ENCODE measurements at places on chromosomes 7 and 10. TPM values are rescaled to one million over a fixed set of nuclear protein-coding genes. Genes with fewer than 3 reads are reported as not detected.
A peak's percentile ranks its signal among the peaks of the same experiment; 100 is the strongest.

The COG5 gene
- 90.5 TPM for total RNA-seq

The GNAI1 gene
- 91.3 TPM for total RNA-seq

The PDSS1 gene
- 15.0 TPM for total RNA-seq

The CHCHD1 gene
- total RNA-seq = 51.3 TPM

The GPNMB gene
- 0.99 TPM for total RNA-seq

DNA sequence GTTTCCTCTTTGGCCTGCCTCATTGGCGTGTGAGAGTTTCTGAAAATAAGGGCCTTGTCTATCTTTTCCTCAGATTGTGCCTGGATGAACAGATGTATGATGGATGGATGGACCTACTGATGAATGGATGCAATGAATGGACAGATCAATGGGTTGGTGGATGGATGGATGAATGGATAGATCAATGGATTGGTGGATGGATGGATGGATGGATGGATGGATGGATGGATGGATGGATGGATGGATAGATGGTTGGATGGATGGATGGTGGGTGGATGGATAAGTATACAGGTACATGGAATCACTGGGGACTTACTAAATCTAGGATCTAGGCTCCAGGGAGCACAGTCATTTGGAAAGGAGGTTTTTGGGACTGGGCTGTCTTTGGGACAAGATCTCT lies 331.9 kb downstream of the GRID1 start:
- H3K27me3 ChIP-seq = no peaks in the 10 kb centered on the region
- no peaks in the 10 kb centered on the region for H3K4me1 ChIP-seq
- H3K36me3 ChIP-seq = no peaks in the 10 kb centered on the region
- H3K4me3 ChIP-seq = no peak overlapping the region
- no peak for DNase-seq
- H3K27ac ChIP-seq = no peak overlapping the region

DNA sequence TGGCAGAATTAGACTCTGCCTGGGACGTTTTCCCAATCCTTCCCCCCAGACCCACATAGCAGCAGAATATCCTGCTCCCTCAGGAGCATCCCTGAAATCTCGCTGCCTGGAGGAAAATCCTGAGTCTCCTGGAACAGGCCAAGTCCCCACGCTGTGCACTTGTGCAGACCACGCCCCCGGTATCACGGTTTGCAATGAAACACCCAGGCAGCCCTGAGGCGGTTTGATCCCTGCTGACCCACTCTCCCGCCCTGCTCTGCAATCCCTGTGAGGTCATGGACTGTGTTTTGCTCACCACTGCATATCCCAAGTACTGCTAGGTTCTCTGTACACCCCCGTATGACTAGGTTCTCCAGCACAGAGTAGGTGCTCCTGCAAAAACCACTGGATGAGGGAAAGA lies 411.8 kb upstream of the MGMT start:
- H3K27me3 ChIP-seq = no peaks in the 10 kb centered on the region
- H3K4me3 ChIP-seq = no peak overlapping the region
- no peak overlapping the region for H3K27ac ChIP-seq
- peaks cover 20% of the 10 kb centered on the region for H3K4me1 ChIP-seq
- DNase-seq = no peak
- H3K36me3 ChIP-seq = no peaks in the 10 kb centered on the region

- peak; percentile 41 for DNase-seq
- no peaks in the 10 kb centered on the region for H3K36me3 ChIP-seq
- H3K4me1 ChIP-seq = peaks cover 18% of the 10 kb centered on the region
- no peak overlapping the region for H3K27ac ChIP-seq
- H3K27me3 ChIP-seq = no peaks in the 10 kb centered on the region
Observed at GRCh38 chr10:128062331-128062880, 63.8 kb downstream of the MKI67 start.

- H3K4me3 ChIP-seq = no peak overlapping the region
- H3K36me3 ChIP-seq = no peaks in the 10 kb centered on the region
- H3K27me3 ChIP-seq = no peaks in the 10 kb centered on the region
- H3K27ac ChIP-seq = no peak overlapping the region
- no peaks in the 10 kb centered on the region for H3K4me1 ChIP-seq
- DNase-seq = no peak
Observed at GRCh38 chr7:117916309-117916708, 43.1 kb upstream of the CTTNBP2 start.

DNA sequence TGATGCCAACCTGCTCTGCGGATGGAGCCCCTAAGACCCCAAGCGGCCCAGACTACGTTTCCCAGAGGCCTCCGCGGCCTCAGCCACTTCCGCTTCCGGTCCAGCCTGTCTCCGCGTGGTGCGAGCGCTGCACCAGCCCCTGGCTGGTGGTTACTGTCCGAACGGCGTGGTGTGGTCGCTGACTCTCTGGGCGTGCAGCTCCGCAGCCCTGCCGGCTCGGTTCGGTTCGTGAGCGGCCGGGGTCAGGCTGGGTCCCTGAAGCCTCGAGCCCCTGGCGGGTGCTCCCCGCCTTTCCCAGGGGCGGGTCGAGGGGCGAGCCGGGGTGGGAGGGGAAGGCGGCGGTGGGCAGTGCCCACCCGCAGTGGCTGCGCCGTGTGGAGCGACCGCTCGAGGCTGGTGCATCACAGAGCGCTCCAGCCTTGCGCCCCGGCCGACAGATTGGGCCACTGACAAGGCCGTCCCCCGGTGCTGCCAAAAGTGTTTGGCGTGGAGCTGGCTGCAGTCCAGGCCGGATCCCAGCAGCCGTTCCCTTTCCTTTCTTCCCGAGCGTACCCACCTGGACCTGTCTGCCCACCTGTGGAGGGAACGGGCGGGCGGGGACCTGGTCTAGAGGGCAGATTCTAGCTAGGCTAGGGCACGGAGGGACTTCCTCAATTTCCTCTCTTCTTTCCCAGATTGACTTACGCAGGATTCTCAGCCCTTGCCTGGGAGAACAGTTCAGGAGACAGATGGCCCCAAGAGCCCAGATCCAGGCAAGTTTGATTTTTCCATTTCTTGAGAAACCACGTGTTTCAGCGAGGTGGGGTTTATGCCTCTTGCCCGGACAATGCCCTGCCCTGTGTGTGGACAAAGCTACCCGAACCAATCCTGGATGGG lies at the start of gene ZNF485:
ZNF485 (plus strand) TSS at position 116 of the 876 bp plus-strand sequence; CDS start at position 729, 613 bp downstream.
- DNase-seq = peak; percentile 81
- H3K27ac ChIP-seq = no peak within 1 kb of the TSS
- H3K4me1 ChIP-seq = peaks cover 8% of the 10 kb centered on the region

DNA sequence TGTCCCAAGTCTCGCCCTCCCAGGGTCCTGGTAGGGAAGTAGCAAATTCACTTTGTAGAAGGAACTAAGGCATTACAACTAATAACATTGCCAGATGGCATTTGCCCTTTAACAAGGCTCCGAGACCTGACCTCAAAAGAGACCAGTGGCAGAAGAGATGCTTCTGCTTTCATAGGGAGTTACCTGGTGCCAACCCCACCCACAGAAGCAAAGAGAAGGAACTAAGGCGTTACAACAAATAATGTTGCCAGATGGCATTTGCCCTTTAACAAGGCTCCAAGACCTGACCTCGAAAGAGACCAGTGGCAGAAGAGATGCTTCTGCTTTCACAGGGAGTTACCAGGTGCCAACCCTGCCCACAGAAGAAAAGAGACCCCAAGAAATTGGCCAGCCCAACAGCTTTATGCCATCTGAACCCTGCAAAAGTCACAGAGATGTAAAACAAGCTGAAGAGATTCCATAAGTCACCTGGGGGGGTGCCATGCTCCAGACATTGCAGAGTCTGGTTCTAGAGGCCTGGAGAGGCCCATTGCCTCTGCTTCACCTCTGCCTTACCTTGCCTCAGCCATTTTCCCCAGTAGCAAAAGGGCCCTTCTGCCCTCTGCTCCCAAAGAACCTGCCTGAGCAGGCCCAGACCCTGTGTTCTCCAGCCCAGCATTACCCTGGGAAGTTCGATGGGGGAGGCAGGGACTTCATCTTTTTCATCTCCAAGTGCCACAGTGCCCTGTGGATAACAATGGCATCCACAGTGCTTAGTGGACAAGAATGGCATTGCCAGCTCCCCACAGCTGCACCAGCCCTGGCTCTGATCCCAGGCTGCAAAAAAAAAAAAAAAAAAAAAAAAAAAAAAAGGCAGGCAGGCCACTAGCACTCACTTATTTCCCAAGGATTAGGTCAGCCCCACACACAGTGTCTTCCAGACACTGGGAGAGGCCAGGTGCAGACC lies 179.5 kb upstream of the PLXNA4 start:
- no peak for DNase-seq
- H3K27ac ChIP-seq = no peak overlapping the region
- H3K4me3 ChIP-seq = no peak overlapping the region

- no peaks in the 10 kb centered on the region for H3K36me3 ChIP-seq
- no peak for DNase-seq
- H3K4me1 ChIP-seq = no peaks in the 10 kb centered on the region
- no peaks in the 10 kb centered on the region for H3K27me3 ChIP-seq
Observed at GRCh38 chr10:95706573-95706972, 12.8 kb upstream of the TCTN3 start.

DNA sequence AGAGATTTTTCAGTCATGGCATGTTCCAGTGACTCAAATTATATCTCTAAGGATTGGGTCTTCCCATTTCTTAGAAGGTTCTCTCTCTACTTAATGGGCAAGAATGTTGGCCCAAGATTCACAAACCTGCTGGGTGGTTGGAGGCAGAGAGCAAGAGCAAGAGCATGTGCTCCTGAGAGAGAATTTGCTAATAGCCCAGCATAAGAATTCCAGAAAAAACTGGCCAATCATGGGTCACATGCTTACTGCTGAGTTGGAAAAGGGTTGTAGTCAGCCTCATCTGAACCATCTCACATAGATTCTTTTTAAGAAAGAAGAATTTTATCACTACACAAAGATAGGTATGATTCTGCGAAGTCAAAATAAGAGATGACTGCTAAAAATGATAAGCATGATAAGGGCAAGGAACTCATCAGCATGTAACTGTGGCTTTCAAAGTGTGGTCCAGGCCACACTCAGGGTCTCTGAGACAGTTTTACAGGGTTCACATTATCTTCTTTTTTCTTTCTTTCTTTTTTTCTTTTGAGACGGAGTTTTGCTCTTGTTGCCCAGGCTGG lies 8.2 kb upstream of the VCL start:
- H3K27ac ChIP-seq = no peak overlapping the region
- H3K4me1 ChIP-seq = peaks cover 2% of the 10 kb centered on the region
- no peak overlapping the region for H3K4me3 ChIP-seq
- H3K36me3 ChIP-seq = no peaks in the 10 kb centered on the region

DNA sequence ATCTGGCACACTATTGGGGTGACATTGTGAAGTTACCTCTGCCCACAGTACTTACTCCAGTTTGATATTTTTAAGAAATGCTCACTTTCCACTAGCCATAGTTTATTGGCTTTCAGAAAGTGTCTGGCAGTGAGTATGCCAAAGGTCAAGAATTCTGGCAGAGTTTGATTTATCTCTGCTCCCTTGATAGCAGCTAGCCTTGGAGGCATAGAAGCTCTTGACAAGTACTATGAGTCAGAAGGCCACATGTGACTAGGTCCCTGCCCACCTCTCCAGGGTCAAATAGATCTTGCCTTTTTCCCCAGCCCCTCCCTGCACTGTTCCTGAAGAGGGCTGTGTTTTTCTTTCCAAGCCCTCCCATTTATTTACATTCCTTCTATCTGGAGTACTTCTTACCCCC lies 202.2 kb downstream of the AUTS2 start:
- no peaks in the 10 kb centered on the region for H3K36me3 ChIP-seq
- H3K27ac ChIP-seq = no peak overlapping the region
- H3K27me3 ChIP-seq = no peaks in the 10 kb centered on the region
- H3K4me1 ChIP-seq = no peaks in the 10 kb centered on the region
- DNase-seq = no peak
- H3K4me3 ChIP-seq = no peak overlapping the region

DNA sequence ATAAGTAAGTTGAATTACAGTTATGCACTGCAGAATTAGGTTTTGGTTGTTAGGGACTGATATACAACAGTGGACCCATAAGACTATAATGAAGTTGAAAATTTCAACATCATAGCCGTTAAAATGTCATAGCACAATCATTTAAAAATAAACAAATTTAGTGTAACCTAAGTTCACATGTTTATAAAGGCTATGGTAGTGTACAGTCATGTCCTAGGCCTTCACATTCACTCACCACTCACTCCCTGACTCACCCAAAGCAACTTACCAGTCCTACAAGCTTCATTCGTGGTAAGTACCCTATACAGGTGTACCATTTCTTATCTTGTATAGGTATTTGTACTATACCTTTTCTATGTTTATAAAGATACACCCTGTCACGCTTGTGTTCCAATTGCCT lies 113.7 kb downstream of the RAB11FIP2 start:
- H3K4me3 ChIP-seq = no peak overlapping the region
- H3K4me1 ChIP-seq = peaks cover 40% of the 10 kb centered on the region
- H3K27ac ChIP-seq = no peak overlapping the region
- DNase-seq = no peak

DNA sequence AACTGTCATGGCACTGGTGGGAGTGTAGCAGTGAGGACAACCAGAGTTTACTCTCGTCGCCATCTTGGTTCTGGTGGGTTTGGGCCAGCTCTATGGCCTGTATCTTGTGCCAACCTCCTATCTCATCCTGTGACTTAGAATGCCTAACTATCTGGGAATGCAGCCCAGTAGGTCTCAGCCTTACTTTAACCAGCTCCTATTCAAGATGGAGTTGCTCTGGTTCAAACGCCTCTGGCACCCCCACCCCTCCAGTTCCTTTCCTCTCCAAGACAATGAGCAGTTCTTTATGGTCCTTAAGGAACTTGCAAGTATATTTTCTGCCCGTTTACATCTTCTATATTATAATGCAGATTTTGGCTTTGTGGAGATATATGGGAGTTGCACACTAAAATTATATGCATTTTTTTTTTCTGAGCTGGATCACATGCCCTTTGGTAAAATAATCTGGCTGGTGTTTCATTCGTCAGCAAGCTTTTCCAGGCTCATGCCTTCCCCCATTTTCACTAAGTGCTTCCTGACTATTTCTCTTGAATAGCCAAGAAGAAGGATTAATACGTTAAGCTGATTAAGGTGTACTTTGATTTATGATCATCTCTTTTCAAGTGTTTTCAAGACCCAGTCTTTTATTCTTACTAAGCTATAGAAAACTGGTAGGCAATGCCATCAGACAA lies 11.2 kb upstream of the WIPF3 start:
- H3K4me3 ChIP-seq = no peak overlapping the region
- no peak overlapping the region for H3K27ac ChIP-seq
- H3K27me3 ChIP-seq = no peaks in the 10 kb centered on the region
- H3K36me3 ChIP-seq = no peaks in the 10 kb centered on the region
- H3K4me1 ChIP-seq = peaks cover 23% of the 10 kb centered on the region

DNA sequence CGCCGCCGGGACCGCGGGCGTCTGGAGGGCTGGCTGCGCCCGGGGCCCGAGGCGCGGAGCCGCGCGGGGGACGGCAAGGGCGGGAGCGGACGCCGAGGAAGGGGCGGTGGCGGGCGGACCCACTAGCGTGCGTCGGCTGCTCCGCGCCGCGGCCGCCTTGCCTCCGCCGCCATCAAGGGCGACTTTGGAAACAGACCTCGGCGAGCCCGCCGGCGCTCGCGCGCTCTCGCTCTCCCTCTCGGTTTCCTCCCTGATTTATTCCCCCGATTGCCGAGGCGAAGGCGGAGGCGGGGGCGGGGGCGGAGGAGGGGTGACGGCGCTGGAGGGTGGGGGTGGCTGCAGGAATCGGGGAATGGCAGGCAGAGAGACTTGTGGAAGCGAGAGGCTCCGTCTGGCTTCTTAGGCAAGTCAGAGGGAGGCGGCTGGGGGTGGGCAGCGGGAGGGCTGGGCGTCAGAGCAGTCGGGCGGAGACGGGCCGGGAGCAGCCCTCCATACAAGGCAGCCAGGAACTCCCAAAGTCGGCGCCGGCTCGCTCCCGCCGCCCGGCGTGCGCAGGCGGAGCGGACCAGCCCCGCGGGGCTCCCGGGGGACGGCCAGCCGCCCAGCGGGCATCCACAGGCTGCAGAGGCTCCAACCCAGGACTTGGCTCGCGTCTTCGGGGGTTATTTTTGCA lies at the start of gene CACNA2D1:
CACNA2D1 (minus strand) TSS at position 231 of the 673 bp plus-strand sequence.
- no peak within 1 kb of the TSS for H3K27ac ChIP-seq
- peaks cover 39% of the 10 kb centered on the region for H3K4me1 ChIP-seq
- peaks cover 29% of the 10 kb centered on the region for H3K27me3 ChIP-seq
- peak within 1 kb of the TSS; percentile 91 for H3K4me3 ChIP-seq
- H3K36me3 ChIP-seq = no peaks in the 10 kb centered on the region

Measured in neural progenitor cell (in vitro differentiated cells).